ENCODE measurements at places on chromosomes 7 and 10. TPM values are rescaled to one million over a fixed set of nuclear protein-coding genes. Genes with fewer than 3 reads are reported as not detected.

CABCOCO1 gene
- 5.5 TPM for total RNA-seq

PAX2 gene
- not detected for total RNA-seq

ABCB1 gene
- total RNA-seq: 12.2 TPM

NEUROD6 gene
- 4.2 TPM for total RNA-seq

WAPL gene
- 57.9 TPM for total RNA-seq

NKX6-2 gene
- 5.8 TPM for total RNA-seq

CALHM3 gene
- not detected for total RNA-seq

PYROXD2 gene
- total RNA-seq: 6.2 TPM

ERVW-1 gene
- not detected for total RNA-seq

PPP1R3C gene
- 47.3 TPM for total RNA-seq

Data from diencephalon (tissue), 1 donor.